Midbrain (tissue), 1 donor: ENCODE measurements at places on chromosomes 7 and 10.
A peak's percentile ranks its signal among the peaks of the same experiment; 100 is the strongest.

GRCh38 chr7:139515266-139515665 lies 8.2 kb upstream of the CLEC2L start:
- no peak for DNase-seq

- no peak for DNase-seq
Measured at GRCh38 chr7:83921271-83921940, 272.5 kb upstream of the SEMA3E start.

GRCh38 chr7:8739837-8740236 lies 306.4 kb downstream of the NXPH1 start:
- no peak for DNase-seq

- DNase-seq: no peak
Measured at GRCh38 chr10:120671491-120671890, 179.7 kb upstream of the WDR11 start.

- no peak for DNase-seq
Measured at GRCh38 chr10:3495281-3495680, 289.7 kb downstream of the KLF6 start.

DNA sequence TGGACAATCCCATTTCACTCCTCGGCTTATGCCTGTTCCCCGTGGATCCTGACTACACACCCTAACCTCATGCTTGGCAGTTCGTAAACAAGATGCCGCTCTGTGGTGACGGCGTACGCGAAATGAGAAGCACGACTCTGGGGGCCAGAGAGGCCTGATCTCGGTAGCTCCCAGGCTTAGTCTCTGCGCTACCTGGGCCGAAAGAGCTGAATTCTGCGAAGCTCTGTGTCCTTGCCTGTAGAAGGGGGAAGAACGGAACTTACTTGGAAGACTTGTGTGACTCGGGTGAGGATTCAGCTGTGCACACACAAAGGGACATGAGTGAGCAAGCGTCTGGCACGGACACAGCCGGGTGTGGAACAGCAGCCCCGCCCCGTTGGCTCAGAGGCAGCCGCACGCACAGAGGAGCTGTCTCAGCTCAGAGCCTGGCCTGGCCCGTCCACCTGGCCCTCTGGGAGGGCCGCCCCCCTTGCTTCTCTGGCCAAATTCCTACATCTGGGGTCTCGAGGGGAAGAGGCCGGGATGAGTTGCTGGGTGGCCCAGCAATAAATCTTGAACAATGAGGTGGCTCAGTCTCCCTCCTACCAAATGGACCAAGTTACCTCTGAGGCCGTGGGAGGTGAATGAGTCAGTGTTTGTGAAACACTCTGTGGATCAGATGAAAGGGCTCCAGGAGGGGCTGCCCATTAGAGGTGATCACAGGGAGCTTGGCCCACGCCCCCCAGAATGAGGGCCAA lies 83.8 kb downstream of the PDGFA start:
- no peak for DNase-seq

DNA sequence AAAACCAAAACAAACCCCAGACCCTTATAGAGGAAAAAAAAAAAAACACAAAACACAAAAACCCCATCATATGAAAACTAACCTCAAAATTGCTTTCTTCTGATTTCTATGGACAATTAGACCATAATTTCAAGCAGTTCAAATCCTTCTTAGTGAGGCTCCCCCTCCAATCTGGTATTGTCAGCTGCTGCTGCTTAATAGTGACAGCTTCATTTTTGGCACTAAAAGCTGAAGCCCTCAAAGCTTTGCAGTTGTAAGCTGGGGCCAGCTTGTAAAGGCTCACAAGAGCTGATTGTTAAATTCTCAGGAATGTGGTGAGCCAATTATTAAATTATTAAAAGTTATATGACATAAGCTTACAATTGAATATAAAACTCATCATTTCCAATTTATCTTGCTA lies 21.9 kb downstream of the ATXN7L1 start:
- DNase-seq: no peak

DNA sequence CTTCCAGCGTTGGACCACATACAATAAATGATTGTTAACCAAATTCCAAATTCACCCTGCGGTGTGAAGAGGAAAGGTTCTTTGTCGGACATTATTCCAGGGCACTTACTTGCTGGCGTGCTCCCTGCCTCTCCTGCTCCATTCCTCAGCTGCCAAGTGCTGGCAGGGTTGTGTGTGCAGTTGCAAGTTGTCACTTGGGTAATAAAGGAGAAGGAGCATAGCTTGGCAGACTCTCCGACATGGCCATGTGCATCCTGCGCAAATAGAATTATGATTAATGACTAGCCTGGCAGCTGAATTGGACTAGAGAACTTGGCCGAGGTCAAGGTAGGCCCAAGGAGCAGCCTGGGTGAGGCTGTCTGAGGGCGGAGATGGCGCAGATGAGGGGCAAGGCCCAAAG lies 92.3 kb upstream of the ELMO1 start:
- no peak for DNase-seq

- no peak for DNase-seq
Measured at GRCh38 chr10:132077091-132077490, 11.3 kb downstream of the JAKMIP3 start.

DNA sequence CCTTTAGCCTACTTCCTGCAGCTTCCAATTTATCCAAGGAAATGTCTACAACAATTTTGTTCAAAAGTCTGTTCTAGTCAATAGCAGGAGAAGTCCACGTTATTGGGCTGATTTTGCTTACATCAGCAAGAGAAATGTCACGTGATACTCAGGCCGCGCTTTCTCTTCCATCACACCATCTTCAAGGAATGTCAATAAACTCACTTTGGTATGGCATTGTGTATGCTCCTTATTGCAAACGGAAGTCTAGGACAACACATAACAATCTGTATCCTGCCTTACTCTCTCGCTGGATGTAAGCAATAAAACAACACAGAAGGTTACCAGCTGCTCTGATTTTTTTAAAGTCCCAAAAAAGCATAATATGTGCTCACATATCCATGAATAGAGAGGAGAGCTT lies 17.1 kb upstream of the STK17A start:
- no peak for DNase-seq

GRCh38 chr7:98745722-98746318 lies 124.0 kb downstream of the TMEM130 start:
- peak; percentile 16 for DNase-seq

DNA sequence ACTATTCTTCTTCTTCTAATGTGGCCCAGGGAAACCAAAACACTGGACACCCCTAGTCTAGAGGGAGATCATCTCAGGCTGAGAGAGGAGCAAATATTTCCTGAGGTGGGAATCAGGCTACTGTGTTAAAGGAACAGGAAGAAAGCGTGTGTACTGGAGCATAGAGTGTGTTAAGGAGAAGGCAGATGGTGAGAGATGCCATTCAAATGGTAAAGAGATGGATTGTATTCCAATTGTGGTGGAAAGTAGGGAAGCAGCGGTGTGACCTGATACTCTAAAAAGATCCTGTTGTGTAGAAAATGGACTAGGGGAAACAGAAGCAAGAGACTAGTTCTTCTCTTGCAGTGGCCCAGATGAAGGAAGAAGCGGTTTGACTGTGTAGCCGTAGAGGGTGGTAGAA lies 31.2 kb downstream of the RAB18 start:
- DNase-seq: no peak

DNA sequence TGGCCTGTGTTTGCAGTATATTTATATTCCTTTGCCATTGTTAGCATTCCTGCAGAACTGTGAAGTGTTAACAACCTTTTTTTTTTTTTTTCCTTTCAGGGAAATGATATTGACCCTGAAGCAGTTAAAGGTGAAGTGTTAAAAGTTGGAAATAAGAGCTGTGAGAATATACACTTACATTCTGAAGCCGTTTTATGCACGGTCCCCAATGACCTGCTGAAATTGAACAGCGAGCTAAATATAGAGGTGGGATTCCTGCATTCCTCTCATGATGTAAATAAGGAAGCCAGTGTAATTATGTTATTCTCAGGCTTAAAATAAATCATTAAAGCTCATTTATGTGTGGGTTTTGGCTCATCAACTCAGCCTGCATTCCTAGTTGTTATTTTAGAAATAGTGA lies 92.8 kb upstream of the CAPZA2 start:
- no peak for DNase-seq

GRCh38 chr10:1268831-1269230 lies 212.6 kb downstream of the WDR37 start:
- DNase-seq: no peak

DNA sequence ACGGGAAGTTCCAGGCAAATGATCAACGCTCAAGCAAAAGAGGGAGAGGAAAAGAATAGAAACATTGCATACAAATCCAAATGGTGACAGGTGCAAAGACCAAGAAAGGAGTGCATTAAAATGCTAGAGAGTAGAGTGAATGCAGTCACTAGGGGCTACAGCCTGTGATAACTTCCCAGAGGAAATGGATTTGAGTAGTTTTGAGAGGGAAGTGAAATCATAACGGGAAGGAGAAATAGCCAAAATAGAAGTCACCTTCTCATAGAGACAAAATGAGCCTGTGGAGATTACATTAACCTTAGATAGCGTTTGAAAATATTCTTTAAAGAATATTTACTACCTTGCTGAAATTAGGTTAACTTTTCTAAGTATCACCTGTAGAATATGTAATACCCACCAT lies 26.5 kb downstream of the NUP42 start:
- DNase-seq: no peak

- DNase-seq: no peak
Measured at GRCh38 chr10:70680899-70681730, 8.8 kb downstream of the ADAMTS14 start.

GRCh38 chr7:146831875-146832274 lies 715.3 kb downstream of the CNTNAP2 start:
- no peak for DNase-seq

DNA sequence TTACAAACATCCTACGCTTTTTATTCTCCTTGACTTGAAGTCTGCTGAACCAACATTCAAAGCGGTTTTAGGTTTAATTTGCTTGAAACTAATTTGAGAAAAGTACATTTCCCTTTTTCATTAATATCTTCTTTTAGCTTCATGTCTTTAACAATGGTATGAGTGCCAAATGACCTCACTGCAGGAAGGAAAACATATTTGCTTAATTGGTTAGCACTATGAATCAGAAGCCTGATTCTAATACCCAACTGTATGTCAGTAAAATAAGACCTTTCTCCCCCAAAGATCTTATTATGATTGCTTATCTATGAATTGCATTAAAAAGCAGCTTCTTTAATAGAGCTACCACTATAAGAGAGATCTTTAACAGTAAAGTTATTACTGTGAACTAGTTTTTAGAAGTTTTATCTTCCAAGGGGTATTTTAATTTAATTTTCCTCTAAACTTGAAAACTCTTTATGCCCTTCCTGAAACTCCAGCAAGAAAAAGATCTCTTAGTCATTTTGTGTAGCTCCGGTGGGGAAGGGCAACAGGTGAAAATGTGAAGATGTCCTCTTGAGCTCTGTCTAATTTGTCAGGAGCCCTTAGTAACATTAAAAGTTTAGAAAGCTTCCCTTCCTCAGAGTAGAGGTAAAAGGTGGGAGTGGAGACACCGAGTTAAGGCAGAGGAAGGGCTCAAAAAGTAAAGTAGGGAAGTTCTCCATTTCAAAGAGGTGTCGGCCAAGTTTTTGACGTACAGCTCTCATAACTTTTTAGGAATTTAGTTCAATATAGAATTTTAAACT lies 6.1 kb downstream of the COL1A2 start:
- no peak for DNase-seq

DNA sequence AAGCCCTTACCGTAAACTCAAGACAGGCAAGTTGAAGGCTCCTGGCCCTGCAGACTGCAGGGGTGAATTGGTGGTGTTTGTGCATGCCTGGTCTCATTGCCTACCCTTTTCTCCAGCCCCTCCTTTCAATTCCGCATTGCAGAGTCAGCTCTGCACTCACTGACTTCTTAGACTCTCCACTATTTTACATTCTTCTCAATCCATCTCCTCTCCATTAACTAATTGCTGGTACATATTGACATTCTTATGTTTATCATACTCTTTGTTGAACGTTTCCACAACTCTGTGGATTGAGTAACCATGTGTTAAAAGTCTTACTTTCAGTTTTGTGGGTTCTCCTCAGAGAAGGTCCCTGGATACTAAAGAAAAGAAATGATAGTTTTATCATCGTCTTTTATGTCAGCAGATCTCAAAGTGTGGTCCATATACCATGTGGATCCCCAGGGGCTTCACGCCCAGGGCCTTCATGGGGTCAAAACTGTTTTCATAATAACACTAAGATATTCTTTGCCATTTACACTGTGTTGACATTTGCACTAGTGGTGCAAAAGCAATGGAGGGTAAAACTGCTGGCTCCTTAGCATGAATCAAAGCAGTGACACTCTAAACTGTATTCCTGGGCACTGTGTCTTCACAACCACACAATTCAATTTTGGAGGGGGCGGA lies 135.4 kb upstream of the FZD1 start:
- DNase-seq: no peak

- peak; percentile 47 for DNase-seq
Measured at GRCh38 chr10:26737730-26738129, 40.2 kb downstream of the PDSS1 start.

DNA sequence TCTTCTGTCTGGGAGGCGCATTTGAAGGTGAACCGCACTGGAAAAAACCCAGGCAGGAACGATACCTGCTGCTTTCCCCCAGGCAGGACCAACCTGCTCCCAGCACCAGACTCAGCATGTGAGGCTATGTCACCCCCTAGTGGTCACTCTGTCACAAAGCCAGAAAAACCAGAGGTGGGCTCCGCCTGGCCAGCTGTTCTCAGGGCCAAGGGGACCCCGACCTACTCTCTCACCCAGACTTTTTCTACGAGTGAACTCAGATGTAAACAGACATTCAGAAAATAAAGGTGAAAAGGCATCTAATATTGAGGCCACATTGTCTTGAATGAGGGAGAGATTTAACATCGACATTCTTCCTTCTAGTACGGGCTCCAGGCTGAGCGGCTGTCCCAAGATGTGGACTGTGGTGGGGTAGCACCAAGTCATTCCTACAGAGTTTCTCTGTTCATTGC lies 117.3 kb downstream of the PRKAG2 start:
- peak; percentile 49 for DNase-seq

- DNase-seq: no peak
Measured at GRCh38 chr10:72085864-72086465, 2.4 kb downstream of the SPOCK2 start.

DNA sequence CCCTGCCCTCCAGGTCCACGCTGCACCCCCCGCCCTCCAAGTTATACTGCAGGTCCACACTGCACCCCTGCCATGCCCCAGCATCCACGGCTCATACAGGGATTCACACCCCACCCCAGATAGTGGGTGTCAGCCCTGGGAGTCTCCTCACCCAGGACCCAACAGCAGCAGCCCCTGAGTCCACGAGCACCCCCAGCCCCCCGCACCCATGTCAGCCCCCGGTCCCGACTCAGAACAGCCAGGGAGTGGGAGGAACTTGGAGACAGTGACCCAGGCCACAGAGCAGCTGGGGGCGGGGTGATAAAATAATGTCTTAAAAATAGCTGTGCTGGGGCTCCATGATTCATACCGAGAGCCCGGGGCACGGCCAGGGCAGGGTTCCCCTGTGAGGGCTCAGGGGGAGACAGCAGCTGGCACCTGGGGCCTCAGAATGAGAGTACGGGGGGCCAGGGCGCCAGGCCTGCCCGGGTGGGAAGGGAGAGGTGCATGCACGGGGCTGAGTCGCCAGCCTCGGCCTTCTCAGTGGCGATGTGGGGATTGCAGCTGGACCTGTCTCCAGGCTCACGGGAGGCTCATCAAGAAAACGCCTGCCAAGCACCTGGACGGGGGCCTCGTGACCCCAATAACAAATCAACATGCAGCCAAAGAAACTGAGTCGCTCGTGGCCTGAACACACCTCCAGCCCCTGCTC lies 29.8 kb downstream of the ADAP1 start:
- no peak for DNase-seq

- DNase-seq: no peak
Measured at GRCh38 chr10:71123023-71123422, 89.3 kb upstream of the UNC5B start.
